ENCODE measurements at places on chromosomes 7 and 10.

DNA sequence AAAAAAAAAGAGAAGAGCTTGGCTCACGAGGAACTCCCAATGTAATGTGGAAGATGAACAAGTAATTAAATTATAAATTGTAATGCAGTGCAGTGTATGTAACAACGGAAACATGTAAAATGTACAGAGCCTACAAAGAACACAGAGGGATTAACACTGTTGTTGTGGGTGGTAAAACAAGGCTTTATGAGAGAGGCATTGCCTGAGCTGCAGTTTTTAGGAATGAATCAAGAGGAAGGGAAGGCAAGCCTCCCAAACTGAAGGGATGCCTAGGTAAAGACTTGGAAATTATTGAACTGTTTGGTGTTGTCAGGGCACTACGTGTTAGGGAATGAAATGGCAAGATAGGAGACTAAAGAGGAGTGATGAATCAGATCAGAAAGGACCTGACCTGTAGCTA is 213.7 kb downstream of the HTR7 start:
- no peak for DNase-seq

GRCh38 chr10:97910661-97911060 is 61.0 kb downstream of the GOLGA7B start:
- no peak for DNase-seq

GRCh38 chr10:113780681-113781250 is 29.3 kb downstream of the PLEKHS1 start:
- no peak for DNase-seq

GRCh38 chr7:151209588-151209987 is 700 bp downstream of the H2BK1 start:
- DNase-seq: no peak

GRCh38 chr10:118682533-118682932 is 72.2 kb downstream of the CACUL1 start:
- no peak for DNase-seq

DNA sequence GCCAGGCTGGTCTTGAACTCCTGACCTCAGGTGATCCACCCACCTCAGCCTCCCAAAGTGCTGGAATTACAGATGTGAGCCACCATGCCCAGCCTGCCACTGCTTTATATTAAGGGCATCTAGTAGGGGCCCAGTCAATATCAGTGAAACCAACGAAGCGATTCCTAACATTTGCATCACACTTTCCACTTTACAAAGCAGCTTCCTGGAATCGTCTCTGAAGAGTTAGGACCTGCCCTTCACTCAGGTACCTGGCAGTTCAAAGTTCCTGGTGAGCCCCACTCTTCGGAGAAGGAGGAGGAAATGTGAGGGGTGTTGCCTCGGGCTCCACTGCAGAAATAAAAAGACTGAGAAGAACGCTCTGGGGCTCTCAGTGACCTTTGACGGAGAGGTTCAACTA is 31.1 kb upstream of the EZH2 start:
- no peak for DNase-seq
